ENCODE measurements at places on chromosomes 16 and 17.
A peak's percentile ranks its signal among the peaks of the same experiment; 100 is the strongest.

GRCh38 chr17:79793924-79794304, 3.0 kb downstream of the CBX8 start:
- DNase-seq = no peak

GRCh38 chr17:71486261-71486660, 634.6 kb upstream of the SOX9 start:
- no peak for DNase-seq

DNA sequence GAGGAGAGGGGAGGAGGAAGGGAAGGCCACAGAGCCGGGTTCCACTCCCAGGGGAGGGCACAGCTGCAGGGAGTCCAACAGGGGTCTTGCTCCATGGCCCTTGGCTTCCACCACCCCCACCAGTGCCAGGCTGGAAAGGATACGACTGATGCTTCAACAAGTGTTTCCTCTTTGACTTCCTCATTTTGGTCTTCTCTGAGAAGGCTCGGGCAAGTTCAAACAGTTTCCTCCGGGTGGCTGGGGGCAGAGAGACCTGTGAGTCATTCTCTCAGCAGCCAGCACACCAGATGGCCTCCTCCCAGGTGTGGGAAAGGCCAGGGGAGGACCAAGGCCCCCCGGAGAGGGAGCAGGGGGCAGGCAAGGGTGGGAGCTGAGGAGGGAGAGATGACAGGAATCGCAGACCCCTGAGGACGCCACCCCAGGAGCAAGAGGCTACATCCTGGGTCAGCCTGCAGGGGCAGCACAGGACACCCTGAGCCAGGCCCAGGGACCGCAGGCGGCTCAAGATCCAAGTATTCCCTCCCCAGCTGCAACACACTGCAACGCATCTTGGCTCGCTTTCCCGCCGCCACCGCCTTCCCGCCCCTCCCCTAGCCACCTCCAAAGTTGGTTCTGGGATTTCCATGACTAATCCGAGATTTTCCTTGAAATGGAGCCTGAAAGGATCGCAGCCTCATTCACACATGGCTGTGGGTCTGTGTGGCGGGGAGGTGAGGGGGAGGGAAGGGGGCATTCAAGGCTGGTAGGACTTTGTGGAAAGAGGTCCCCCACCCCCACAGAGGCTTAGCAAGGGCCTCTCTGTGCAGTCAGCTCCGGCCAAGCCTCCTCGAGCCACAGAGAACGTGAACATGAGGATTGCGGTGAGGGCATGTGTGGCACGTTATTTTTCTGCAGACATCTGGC, 18.4 kb upstream of the MRPS23 start:
- peak; percentile 98 for DNase-seq

DNA sequence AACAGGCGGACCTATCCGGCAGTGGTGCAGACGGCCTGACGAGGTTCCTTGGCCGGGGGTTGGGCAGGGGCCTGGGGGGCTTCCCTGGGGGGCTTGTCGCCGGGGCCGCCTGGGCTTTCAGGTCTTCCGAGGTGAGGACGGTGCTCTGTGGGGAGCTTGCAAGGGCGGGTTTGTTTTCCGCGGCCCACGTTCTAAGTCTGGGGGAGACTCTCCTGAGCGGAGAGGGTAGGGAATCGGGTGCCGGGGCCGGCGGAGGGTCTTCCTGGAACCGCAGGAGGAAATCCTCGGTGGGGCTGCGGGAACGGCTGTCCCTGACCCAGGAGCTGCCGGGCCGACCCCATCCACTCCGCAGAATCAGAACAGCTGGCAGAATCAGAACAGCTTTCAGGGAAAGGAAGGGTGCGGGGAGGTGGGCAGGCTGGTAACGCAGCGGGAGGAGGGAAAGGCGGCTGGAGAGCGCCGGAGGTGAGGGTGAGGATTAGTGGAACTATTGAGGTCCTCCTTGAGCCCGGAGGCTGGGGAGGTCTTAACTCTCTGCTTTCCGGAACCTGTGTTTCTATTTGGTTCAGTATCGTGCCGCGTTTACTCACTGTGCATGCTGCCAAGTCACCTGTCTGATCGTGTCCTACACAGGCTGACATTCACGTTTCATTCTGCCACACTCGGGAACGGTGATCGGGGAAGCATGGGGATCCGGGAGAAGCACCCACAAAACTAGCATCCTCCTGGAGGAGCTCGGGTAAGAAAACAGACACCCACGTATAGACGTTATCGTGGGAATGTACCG, 28.9 kb downstream of the CPSF4L start:
- peak; percentile 44 for DNase-seq

DNA sequence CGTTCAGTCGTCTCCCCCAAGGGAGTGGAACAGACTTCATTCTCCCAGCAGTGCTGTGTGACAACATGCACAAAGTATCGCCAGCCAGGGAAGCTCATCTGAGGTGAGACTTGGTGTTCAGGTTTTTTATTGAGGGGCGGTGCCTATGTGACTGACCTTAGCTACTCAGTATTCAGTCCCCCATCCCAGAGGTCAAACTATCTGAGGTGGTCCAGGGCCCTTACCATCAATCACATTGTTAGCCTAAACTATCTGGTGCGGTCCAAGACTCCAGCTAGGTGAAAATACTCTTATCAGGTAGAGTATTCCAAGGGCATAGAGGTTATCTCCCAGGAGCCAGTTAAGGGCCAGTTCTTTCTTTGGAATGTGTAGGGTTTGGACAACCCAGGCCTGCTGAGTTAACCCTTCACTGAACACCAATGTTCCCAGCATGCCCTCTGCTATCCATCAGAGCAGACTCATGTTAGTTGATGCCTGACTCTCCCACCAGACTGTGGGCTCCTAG, 5.4 kb upstream of the CACNG1 start:
- DNase-seq = no peak

GRCh38 chr17:65485388-65486299, 75.8 kb downstream of the AXIN2 start:
- no peak for DNase-seq

GRCh38 chr17:74703311-74703710, 9.4 kb downstream of the CD300LF start:
- DNase-seq = no peak

- DNase-seq = no peak
Observed at GRCh38 chr16:2804728-2805127, 6.5 kb downstream of the PRSS41 start.

DNA sequence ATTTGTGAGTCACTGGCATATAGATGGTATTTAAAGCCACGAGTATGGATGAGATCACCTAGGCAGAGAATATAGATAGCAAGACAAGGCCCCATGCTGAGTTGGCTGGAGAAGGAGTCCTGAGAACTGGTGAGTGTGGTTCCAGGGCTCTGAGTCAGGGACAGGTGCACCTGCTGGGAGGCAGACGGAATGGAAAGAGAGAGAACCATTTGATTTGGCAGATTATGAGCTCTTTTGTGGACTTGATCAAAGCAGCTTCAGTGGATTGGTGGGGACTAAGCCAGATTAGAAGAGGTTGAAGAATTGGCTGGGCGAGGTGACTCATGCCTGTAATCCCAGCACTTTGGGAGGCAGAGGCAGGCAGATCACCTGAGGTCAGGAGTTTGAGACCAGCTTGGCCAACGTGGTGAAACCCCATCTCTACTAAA, 4.3 kb upstream of the C16orf92 start:
- DNase-seq = no peak

DNA sequence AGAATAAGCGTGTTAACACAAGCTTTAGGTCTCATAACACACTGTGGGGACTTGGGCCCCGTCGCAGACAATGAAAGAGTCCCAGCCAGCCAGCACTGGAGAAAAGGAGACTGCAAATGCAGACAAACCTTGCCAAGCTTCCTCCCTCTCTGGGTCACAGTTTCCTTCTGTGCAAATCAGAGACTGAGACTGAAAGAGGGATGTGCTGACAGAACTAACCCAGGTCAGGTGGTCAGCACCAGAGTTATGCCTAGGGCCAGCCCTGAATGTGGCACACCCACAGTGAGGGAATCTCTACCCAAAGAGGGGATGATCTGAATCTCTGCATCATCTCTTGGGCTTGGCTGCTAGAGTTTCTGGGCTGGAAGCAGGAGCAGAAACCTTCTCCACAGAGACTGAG, 282.3 kb upstream of the CCL2 start:
- DNase-seq = no peak

DNA sequence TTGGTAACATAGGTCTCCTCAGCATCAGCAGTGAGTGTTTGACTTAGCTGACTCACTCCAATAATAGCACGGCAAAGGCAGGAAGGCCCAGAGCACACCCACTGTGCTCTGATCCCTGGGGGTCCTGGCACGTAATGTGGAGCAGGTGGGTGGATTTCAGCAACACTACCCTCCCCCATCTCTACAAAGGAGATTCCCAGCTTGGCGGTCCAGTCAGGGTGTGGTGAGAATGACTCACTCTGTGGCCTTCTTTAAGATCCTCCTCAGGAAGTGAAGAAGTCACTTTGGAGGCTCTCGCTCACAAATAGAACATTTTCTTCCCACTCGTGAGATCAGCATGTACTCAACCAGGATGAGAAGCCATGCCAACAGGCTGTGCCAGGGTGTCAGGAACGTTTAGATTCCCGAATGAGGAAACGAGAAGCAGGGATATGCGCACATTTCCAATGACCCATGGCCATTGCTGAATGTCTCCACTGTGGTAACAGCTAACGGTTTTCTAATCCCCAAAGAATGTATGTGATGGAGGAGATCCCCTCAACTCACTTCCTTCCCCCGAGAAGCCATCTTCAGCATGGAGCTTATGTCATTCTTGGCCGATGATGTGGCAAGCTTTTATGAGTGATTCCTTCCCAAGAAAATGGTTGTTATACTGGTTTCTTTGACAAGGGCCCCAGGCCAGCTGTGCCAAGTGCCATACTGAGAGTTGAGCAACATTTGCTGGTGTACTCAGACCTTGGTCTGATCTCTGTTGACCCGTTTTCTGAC, 365.2 kb downstream of the C16orf95 start:
- peak; percentile 64 for DNase-seq

- no peak for DNase-seq
Observed at GRCh38 chr17:34024806-34025551, 230.1 kb upstream of the CCL2 start.

DNA sequence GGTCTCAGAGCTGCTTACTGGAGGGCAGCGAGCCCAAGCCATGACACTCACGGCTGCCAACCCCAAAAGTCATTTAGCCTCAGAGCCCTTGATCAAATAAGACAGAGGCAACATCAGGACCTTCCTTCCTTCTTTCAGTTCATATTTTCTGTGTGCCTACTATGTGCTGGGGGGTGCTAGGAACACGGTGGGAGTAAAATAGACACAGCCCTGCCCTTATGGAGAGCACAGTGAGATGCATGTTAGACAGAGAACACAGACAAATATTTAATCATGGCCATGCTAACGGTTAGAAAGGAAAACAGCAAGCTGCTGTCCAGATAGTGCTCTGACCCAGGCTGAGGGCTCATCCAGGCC, 4.5 kb upstream of the BRD7 start:
- DNase-seq = no peak

- DNase-seq = no peak
Observed at GRCh38 chr17:57697891-57698711, 47.0 kb downstream of the CCDC182 start.

DNA sequence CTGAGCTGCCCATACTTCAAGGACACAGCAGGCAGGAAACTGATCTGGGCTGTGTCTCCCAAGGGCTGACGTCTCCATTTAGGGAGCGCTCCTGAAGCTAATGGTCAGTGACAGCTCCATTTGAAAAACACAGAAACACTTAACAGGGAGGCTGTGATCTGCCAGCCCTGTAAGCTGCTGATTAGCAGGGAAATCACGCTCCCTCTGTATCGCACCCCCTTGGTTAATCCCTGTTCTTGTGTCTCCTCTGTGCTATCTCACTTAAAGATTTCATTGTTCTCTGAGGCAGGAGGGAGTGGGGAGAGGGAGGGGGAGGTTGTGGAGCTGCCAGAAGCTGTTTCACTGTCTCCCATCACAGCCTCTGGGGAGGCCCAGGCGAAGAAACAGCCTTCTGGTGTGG, 47.4 kb upstream of the CACNG3 start:
- DNase-seq = no peak

DNA sequence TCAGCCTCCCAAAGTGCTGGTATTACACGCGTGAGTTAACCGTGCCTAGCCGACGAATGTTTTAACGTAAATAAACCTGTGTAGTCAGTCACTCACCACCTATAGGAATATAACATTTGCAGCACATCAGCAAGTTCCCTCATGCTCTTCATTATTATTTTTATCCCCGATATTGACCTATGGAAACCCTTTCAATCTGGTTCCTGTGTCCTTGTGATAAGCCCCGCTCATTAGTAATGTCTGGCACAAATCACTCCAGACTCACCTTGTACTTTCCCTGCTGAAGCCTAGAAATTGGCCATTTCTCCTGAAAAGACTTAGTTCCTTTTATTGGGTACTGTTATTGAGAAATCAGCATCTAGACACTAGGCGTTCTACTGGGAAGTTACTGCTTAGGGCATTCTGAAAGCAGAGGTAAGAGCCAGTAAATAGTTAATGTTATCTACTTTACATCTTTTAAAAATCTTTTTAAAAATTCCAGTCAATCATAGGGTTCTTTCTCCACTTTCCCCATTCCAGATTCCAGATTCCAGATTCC, 1.5 kb upstream of the PHKG2 start:
- no peak for DNase-seq

DNA sequence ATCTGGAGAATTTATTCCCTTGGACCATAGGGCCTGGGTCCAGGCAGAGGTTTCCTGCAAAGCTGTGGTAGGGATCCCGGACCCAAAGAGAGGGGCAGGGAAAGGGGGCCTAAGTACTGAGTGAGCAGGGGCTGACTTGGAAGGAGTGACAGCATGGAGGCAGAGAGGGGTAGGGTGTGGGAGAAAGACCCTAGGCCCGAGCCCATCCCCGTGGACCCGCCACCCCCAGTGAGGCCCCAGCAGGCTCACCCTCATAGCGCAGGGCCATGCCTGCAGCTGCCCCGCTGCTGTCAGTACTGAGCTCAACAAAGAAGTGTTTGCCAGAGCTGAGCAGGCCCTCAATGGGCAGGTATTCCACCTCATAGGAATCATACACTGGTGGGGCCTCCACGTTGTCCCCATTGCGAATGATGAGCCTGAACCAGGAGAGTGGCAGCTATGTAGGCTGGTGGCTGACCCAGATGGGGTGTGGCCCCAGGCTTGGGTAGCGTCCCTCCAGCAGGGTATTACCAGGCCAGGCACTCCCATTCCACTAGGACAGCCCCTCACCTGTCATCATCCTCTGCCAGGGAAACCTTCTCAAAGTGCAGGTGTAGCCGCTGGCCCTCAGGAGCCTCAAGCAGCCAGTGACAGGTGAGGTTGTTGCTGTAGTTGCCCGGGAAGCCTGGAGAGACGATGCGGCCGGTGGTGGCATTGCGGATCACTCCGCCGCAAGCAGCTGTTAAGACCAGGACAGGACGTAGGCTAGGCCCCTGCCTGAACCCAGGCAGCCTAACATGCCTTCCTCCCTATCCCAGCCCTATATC, 9.1 kb upstream of the PHF12 start:
- no peak for DNase-seq

- peak; percentile 55 for DNase-seq
Observed at GRCh38 chr17:4492721-4493561, 5.7 kb upstream of the SPNS2 start.

DNA sequence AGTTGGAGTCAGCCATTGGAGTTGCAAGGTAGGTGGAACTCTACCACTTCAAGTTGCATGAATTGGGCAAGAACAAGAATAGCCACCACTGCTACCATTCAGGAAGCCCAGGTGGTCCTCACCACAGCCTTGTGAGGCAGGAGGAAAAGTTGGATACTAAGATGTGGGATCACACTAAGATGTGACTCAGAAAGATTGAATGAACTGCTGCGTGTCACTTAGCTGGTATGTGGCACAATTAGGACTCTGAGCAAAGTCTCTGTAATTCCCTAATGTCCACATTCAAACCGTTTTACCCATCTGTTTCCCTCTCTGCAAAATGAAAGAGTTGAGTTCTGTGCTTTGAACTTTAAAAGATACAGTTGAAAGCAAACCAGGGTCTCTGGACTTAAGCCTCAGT, 44.7 kb upstream of the HS3ST3A1 start:
- DNase-seq = no peak

Data from RWPE1 (cell line).